Stimulated activated CD4-positive, alpha-beta T cell treated with anti-CD3 and anti-CD28 coated beads, TNF-alpha, amount 100 ng/mL, for 1 hour (primary cell): ENCODE measurements at places on chromosomes 13 and 19.

GRCh38 chr19:42252365-42253244 lies 2.3 kb downstream of the ERF start:
- no peak for DNase-seq

- DNase-seq = no peak
Observed at GRCh38 chr19:7676854-7677253, at the start of gene MCEMP1. MCEMP1 (plus strand) TSS chr19:7677090; CDS start chr19:7677121, 31 bp downstream.

DNA sequence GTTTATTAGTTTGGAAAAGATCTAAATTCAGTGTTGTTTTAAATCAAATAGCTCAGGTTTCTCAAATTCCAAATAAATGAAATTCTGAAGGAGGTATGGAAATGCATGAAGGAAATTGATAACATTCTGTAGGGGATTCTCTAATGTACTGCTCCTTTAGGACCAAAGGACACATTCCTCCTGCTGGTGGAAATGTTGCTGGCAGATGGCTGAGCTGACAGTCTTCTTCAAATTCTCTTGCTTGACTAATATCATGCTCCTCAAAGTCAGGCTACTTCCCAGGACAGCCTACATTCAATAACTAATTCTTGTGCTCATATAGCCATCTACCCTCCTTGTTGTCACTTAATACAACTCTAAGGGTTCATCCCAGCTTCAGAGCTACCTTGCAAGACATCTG lies 1118.5 kb downstream of the PCDH9 start:
- DNase-seq = no peak

- DNase-seq = no peak
Observed at GRCh38 chr13:46343279-46343994, 43.6 kb downstream of the RUBCNL start.
